CD4-positive, alpha-beta T cell treated with Interleukin-6 for 4 hours (primary cell): ENCODE measurements at places on chromosomes 6 and 20.

DNA sequence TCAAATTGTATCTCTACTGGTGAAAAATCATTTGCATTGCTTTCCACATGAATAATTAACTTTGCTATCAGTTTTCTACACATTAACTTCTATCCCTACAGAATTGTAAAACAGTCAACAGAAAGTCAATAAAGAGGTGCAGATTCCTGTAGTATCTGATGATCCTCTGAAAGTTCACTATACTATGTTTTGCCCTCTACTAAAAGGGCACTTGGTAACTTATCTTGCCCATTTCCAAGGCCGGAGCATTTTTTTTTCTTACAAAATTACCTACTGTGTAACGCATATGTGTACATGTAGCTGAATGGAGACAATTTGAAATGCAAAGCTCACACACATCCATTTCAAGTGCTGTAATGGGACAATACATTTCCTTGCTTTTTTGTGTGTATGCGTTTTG, 9.6 kb upstream of the SPTLC3 start:
- DNase-seq: no peak

GRCh38 chr6:134470457-134470975, 152.6 kb upstream of the SGK1 start:
- no peak for DNase-seq

DNA sequence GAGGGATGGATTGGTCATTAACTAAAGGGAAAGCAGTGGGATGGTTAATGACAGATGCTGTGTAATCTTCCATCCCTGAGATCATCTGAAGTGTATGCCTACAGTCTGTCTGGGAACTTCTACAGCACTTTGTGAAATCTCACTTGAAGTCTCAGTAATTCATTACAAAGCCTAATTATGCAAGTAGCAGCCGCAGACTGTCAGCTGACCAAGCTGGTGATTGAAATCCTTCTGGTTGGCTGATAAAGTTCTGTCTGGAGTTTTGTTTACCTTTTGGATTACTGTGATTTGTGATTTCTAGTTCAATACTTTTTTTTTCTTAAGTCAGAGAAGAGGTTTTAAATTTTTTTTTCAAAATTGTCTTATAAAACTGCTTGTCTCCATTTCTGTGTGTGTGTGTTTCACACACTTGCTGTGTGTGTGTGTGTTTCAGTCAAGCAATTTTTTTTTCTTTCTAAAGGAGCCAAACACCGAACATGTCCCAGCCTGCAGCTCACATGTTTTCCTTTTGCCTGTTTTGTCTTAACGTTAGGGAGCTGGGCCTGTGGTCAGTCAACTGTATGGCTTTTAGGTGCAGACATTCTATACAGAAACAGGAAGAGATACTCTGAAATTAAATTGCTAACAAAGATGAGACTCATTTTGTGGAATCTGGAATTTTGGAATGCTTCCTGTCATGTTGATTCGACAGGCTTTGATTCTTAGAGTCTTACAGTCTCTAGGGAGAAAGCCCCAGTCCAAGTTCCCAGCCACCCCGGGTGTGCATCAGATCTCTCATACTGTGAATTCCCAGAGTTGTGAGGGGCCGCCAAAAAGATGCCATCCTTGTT, 28.5 kb upstream of the ADGRF4 start:
- no peak for DNase-seq

DNA sequence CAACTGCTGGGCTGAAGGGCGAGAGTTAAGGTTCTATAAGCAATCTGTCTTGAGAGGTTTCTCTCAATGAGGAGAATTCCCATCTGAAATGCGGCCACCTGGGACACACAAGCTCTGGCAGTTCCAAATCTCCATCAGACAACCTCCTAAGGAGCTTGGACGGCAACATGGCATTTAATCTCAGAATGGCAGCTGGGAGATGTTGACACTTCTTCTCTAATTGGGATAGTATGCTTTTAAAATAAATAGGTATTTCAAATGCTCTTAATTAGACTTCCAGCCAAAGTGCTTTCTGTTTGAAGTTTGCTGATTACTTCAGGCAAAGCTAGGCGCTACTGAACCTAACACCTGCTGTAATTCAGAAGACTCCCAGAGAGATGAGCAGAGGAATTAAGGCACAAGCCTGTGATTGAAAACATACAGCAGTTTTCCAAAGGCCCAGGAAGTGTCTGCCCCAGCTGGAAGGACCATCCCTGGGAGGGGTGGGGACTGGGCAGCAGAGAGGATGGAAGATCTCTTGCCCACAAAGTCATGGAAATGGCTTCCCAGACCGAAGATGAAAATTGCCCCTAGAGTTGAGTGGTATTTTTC, 59.1 kb upstream of the KCNK16 start:
- no peak for DNase-seq

DNA sequence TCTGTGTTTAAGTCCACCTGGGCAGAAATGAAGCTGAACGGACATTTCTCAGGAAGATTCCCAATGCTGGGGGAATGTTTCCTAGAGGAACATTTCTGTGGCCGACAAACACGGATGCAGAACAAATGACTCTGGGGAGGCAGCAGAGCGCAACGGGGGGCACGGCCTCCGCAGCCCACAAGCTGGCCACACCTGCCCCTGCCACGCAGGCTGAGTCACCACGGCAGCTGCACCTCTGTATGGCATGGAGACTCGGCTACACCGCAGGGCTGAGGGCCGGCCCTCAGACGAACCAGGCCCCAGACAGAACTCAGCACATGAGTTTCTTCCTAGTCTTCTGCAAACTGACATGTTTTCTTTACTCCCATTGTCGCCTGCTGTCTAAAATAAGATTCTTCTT, 10.0 kb upstream of the PRR18 start:
- no peak for DNase-seq

DNA sequence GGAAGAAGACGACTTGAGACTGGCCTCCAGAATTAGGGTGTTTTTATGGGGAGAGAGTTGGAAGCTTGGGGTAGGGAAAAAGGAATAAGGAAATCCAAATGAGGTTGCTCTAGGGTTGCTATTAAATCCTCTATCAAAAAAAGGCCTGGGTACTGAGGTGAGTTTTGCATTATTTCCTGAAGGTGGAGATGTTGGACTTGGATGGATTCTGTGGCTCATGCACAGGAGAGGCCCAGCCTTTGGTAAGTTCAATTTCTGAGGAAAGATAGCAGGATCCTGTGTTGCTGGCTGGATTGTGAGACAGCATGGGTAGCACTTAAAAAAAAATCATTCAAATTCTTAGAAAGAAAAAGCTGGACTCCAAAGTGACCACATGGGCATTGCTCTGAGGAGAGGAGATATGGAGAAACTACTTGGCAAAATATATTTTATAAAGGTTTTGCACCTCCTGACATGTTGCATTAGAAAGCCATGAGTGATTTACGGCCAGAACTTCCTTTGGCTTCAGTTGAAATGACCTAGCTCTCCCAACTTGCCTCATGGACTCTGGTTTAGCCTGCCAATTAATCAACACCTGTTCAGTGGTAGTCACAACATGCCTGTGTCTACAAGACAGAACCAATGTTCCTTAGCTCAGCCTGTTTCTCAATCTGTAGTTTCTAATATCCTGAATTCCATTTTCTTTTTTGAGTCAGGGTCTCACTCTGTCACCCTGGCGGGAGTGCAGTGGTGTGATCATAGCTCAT, 152.1 kb upstream of the RALGAPA2 start:
- DNase-seq: no peak

- no peak for DNase-seq
Observed at GRCh38 chr20:63172726-63173125, 43.2 kb downstream of the YTHDF1 start.

DNA sequence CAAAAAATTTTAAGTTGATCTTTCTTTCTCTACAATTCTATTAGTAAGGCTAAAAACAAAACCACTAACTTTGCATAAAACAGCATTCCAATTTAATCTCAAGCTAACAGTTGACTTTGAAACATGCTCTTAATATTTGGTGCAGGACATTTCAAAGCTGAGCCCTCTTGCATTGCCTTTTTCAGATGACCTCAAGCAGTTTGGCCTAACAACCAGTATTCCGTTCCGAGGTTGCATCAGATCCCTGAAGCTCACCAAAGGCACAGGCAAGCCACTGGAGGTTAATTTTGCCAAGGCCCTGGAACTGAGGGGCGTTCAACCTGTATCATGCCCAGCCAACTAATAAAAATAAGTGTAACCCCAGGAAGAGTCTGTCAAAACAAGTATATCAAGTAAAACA, 194.0 kb downstream of the ARHGAP18 start:
- DNase-seq: no peak

GRCh38 chr6:159168536-159169192, 536 bp upstream of the FNDC1 start:
- no peak for DNase-seq

- no peak for DNase-seq
Observed at GRCh38 chr6:14194483-14194882, 76.9 kb downstream of the CD83 start.

DNA sequence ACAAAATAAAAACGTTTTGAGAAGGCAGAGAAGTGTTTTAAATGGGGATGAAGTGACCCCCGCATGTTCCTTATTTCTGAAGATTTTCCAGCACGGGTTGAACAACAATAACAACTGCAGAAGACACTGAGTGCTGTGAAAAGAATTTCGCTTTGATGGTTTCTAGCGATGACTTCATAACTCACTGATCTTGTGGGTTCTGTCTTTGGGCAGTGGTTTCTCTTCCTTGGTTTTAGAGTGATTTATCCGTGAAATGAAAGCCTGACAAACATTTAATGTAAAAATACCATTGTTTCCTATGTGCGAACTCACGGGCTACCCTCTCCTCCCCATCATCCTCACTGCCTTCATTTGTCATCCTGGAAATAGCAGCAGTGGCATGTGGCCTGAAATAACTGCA, 793.9 kb downstream of the QKI start:
- DNase-seq: no peak

- no peak for DNase-seq
Observed at GRCh38 chr20:33940666-33941065, 53.0 kb upstream of the RALY start.

GRCh38 chr20:49343246-49343645, 65.4 kb upstream of the ZNFX1 start:
- DNase-seq: no peak

DNA sequence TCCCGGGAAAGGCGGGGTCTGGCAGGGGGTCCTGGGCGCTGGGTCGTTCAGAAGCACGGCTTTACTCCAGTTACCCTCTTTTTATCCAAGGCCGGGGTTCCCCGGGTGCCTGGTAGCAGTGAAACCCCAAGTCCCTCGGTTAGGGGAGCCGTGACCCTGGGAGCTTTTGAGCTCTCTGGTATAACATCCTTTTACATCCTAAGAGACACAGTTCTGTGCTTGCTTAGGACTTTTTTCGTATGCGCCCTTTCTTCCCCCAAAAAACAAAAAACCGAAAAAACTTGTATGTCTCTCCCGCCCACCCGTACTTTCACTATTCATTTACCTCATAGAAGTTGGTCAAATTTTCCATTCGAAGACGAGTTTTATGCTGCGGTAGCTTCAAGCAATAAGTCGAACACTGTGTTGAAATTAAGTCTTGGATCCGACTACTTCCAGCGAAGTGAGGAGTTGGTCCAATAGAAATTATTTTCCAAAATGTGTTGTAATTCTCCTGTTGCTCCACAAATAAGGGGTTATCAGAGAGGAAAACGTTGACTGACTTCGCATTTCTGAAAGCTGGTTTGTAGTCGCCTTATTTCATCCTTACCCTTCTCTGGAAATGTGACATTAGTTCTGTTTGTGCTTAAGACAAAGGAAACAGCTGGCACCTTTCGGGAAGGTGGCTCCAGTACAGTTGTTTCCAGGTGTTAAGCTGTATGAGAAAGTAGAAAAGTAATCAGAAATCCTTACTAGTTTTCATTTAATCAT, 816 bp upstream of the MAN1A1 start:
- DNase-seq: peak; percentile 47

DNA sequence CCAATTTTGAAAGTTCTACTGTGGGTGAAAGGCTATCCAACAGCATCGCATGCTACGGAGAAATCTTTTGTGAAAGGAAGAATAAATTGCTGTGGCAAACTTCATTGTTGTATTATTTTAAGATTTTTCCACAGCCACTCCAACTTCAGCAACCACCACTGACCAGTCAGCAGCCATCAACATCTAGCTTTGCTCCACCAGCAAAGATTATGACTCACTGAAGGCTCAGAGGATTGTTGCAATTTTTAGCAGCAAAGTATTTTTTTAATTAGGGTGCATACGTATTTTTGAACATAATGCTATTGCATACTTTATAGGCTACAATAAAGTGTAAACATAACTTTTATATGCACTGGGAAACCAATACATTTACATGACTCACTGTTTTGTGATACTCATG, 493.5 kb downstream of the TFAP2A start:
- no peak for DNase-seq

GRCh38 chr6:107786179-107786578, 37.9 kb downstream of the SCML4 start:
- DNase-seq: peak; percentile 60

DNA sequence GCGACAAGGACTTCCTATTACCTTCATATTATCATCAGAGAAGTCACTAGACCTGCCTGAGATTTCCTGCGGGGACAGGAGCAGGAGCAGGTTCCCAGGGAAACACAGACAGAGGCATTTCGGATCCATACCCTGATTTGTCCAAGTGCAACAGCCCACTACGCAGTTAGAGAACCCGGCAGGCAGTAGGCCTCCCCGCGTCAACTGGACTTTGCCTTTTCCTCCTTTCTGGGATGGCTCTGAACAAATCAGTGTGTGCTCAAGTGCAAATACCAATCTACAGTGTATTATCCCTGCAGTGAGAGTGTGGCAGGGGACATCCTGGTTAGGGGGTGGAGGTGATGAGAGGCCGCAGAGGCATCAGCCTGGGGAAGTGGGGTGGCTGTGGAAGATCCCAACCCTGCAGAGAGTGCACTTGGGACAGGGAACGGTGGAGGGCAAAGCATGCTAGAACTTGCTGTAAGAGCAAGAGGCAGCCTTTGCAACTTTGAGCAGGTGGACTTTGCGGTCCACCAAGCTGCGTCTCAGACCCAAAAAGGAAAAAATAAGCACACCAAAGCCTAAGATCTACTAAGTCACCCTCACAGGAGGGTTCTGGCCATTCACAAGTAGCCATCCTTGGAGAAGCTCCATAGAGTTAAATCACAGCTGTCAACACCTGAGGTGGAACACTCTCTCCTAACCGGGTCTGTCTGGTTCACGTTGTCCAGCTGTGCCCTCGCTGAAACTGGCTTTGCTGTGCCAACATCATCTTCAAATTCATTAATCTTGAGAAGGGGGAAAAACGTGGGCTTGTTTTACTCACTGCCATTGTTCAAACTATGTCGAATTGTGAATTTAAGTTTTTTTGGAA, 159.1 kb downstream of the ZDHHC14 start:
- no peak for DNase-seq

GRCh38 chr6:158262755-158263154, 49.5 kb upstream of the TULP4 start:
- no peak for DNase-seq

- DNase-seq: no peak
Observed at GRCh38 chr6:88360203-88360797, 194.2 kb upstream of the CNR1 start.

- no peak for DNase-seq
Observed at GRCh38 chr20:54278262-54278661, 70.4 kb downstream of the PFDN4 start.
